ENCODE measurements at places on chromosomes 12 and 14.

DNA sequence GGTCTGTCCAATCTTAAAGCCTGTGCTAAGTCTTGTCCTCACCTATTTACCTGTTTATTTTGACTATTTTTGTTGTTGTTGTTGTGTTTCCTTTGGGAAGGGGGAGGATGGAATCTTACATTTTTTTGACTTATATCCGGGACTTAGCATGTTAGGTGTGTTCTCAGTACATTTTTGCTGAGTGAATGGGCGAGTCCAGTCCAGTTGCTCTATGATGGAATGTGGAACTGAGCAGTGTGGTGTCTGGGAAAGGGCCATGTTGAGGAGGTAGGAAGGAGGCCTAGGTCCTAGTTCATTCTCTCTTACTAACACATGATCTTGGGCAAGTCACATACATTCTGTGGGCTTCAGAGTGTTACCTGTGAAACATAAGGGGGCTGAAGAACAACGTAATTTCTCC lies 80.9 kb upstream of the SLC38A2 start:
- DNase-seq = no peak

GRCh38 chr12:24788886-24789285 lies 160.0 kb downstream of the BCAT1 start:
- no peak for DNase-seq

GRCh38 chr14:105192866-105193731 lies 12.0 kb upstream of the NUDT14 start:
- peak; percentile 39 for DNase-seq

DNA sequence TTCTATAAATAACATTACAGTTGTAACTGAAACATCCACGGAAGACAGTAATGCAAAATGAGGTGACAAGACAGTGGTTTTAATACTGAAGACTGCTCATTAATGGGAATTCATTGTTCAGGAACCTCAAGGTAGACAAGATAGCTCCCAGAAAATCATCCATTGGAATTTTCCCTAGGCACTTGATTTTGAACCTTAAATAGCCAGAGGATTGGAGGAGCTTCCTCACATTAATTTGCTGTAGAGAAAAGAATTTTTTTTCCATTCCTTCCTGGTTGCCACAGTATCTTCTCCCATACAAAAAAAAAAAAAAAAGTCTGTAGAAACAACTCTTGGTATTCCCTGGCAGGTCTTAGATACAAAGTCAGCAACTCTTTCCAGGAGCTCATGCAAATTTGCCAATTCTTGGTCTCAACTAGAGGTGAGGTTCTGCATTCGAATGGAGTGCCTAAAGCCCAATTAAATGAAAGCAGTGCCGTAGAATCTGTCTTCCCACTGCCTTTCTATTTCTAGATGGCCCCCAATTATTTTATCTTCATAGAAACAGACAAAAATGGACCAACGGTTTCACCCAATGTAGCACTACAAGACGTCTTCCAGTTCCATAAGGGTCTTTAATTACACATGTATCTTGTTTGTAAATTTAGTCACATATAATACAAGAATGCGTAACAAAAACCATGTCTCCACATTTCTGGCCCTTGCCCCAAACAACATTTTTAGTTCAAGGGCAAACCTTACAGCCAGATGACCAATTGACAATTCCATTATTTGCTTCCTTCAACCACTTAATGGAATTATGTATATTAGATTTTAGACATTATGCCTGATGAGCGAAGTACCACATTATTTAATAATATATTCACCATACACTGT lies 13.5 kb downstream of the SLC38A2 start:
- DNase-seq = no peak

GRCh38 chr12:126362964-126363363 lies 1297.7 kb downstream of the AACS start:
- no peak for DNase-seq

DNA sequence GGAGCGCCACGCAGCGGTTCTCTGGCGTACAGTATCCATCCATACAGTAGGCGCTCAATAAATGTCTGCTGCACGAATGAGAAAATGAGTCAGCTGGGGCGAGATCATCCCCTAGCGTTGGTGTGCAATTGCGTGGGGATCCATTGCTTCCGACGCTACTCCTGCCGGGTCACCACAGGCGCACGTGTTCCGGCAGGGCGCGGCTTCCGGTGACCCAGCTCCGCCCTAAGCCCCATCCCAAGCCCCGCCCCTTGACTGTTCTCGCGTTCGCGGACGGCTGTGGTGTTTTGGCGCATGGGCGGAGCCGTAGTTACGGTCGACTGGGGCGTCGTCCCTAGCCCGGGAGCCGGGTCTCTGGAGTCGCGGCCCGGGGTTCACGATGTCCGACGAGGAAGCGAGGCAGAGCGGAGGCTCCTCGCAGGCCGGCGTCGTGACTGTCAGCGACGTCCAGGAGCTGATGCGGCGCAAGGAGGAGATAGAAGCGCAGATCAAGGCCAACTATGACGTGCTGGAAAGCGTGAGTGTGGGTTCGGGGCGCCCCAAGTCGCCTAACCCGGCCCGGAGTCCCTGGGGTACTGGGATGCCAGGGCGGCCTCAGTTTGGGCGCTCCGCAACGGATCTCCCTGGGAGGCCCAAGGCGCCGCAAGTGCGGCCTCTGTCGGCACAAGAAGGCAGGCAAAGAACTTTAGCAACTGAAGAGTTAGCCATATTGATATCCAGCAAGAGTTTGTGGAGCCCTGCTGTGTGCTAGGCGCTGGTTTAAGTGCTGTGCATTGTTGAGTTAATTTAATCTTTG lies at the start of gene PSMD9:
PSMD9 (plus strand) TSS at position 313 of the 796 bp plus-strand sequence; CDS start at position 380, 67 bp downstream.
- peak; percentile 98 for DNase-seq

- DNase-seq = no peak
These were observed 21.8 kb downstream of the MVK start for GRCh38 chr12:109595321-109595902.

DNA sequence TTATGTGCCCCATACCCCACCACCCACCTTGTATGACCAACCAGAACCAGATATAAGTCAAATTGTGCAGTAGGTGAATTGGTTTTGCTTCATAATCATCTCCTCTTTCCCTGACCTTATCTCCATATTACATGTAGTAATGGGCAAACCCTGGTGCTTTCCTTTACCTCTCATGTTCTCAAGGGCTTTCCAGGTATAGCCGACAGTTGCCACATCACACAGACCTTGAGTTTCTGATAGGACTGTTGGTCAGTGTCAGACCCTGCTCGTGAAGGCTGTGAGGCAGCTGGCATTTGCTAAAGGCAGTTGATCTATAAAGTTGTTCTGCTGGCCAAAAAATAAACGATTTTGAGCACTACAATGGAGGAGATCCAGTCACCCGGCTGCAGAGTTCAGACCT lies 145.9 kb downstream of the ALX1 start:
- DNase-seq = no peak

GRCh38 chr12:106118-106591 lies 39.6 kb downstream of the IQSEC3 start:
- DNase-seq = peak; percentile 58

DNA sequence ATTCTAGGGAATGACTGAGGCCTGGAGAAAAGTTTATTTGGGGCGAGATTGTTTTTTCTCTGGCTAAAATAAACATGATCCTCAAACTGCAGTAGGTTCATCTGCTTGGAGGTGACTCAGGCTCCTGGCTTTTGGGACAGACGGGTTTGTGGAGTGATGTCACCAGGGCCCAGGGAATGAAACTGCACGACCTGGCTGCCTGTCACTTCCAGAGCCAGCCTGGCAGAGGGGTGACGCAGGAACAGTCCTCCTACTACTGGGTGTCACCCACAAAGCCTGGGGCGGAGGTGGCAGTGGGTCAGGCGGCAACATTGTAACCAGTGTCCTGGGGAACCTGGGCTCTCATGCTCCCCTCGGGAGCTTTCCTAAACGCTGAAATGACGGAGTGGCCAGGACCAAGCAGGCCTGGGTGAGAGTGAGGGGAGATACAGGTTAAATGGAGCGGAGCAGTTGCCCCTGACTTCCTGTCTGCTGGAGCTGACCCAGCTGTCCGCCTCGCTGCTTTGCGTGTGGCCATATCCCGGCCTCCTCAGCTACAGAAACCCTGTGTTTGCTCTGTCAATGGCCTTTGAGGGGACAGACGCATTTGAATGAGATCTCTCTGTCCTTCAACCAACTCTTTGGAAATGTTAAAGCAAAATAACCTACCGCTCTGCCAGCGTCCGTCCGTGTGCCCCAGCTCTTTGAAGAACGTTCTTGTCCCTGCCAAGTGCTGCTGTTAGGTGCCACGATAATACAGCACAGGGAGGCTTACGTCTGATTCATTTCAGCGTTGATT lies 6.5 kb downstream of the HIP1R start:
- DNase-seq = no peak
